ENCODE measurements at places on chromosomes 5 and 9.

DNA sequence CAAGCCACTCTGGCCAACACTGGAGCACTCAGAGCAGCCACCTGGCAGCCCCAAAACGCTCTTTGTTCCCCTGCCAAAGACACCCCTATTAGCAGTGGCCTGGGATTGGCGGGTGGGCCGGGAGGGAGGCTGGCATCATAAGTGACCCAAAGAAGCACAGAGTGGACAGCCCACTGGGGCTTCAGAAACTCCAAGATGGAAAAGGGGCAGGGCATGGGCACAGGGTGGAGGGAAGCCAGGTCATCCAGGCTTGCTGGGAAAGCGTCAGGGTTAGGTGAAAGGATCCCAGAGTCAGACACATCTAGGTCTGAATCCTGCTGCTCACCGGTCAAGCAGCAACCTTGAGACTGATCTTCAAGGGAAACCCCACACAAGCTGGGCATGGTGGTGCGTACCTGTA lies 14.8 kb downstream of the EEIG1 start:
- no peak for DNase-seq

DNA sequence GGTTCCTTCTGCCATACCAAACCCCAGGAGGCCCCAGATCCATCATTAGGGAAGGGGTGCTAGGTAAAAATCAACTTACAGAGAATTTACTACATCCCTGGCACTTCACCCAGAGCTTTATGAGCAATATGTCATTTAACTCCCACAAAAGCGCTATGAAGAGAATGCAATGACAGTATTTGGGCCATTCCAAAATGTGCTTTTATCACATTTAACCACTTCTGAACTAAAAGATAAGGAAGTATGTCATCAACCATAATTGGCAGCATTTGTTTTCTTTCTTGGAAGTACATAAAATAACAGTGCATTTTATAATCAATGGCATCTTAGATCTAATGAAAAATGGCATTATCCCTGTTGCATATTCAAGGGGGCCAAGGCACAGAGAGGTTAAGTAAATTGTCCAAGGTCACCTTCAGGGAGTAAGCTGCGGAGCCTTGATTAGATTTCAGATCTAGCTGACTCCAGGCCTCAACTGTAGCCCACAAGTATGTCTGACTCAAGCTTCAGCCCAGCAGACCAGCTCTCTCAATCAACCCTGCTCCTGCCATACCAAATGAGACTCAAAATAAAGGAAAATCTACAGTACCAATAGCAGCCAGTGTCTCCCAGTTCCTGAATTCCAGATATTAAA lies 16.5 kb downstream of the SH3TC2 start:
- no peak for DNase-seq

DNA sequence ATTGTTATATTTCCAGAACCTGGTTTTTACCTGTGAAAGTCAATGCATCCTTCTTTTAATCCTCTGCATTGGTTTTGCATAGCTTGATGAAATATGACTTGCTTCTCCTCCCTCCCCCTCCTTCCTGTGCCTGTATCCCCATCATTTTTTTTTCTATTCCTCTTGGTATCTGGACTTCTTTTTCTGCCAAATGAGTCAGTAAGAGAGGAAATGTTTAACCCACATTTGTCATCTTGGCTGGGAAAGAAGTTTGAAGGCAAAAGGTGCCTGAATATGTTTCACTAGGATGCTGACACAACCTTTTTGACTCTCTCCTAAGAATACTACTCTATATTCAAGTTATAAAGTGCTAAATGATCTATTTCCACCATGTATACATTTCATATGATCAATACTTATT lies 35.5 kb upstream of the CDKN2B start:
- no peak for DNase-seq

- DNase-seq, result no peak
Measured at GRCh38 chr9:26132746-26133312, 454.6 kb upstream of the TUSC1 start.

- DNase-seq, result no peak
Measured at GRCh38 chr5:17379100-17379951, 118.7 kb upstream of the TAF11L2 start.

- no peak for DNase-seq
Measured at GRCh38 chr5:72256536-72256935, 63.5 kb downstream of the MRPS27 start.

GRCh38 chr5:78799266-78800017 lies 150.9 kb upstream of the LHFPL2 start:
- no peak for DNase-seq

GRCh38 chr5:168195110-168195509 lies 96.3 kb upstream of the WWC1 start:
- DNase-seq, result no peak

DNA sequence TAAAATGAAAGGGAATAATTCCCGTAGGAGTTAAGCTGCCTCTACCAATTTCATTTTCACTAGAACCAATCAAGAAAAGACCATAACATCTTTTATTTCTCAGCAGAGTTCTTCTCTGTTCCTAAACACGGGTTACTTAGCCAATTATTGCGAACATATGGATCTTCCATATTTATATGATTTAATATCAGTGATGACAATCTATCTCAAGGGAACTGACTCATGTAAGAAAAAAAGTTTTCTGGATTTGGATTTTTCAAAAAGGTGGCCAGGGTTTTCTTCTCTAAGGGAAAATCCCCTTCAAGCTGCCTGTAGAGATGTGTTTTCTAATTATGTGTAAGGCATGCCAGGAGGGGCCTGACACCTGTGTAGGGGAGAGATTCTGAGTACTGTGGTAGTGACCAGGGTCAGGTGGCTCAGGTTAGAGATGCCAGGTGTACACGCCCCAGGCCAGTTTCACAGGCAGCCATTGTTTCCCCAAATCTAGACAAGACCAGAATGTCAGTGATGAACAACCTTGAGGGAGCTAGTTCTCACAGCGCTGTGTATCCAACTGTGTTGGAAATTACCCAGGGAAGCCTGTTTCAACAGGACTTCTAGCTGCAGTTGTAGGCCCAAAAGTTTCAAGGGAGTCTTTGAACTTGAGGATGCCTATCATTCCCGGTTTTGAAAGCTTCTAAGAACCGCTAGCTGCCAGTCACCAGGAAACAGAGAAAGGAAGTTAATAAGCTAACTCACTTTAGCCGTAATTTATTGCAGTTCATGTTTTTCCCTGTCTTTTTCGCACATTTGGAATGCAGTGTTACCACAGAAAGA lies 572.5 kb upstream of the RGMB start:
- DNase-seq, result no peak

GRCh38 chr5:158819095-158819494 lies 280.6 kb downstream of the EBF1 start:
- DNase-seq, result no peak

DNA sequence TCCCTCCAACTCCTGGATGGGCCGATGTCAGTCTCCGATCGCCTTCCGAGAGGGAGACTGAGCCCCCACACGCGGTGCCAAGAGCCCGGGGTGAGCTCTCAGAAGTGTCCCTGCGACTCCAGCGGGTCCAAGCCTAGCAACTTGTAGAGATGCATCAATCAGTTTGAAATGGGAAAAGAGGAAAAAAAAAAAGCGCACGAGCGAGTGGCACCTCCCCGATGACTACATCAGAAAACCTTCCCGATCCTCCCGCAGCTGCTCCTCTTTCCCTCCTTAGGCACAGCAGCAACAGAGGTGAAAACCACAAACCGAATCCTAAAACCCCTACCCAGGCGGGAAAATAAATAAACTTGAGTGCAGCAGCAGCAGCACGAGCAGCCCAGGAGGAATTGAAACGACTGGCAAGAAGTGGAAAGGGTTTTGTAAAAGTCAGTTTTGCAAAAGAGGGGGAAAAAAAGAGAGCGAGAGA lies 1.0 kb upstream of the EFNA5 start:
- DNase-seq, result no peak

GRCh38 chr5:177997846-177998245 lies 1.8 kb upstream of the PROP1 start:
- DNase-seq, result no peak

DNA sequence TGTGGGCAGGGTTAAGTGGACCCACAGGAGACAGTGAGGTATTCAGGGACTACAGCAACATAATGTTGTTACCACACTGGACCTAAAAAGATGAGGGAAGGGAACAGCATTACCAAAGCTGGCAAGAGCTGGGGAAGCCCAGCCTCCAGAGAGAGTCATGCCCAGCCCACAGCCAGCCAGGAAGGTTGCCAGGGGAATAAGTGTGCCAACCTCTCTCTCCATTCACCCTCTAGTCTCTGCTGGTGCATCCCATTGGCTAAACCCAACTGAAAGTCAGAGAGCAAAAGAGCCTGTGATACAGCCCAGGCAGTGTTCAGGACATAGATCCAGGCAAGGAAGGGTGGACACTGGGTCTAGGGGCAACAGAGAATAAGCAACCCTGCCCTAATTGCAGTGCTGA lies 35.8 kb upstream of the AFAP1L1 start:
- no peak for DNase-seq

- no peak for DNase-seq
Measured at GRCh38 chr9:134981829-134982228, 64.1 kb upstream of the FCN1 start.

GRCh38 chr9:96874947-96875460 lies 20.7 kb upstream of the ZNF782 start:
- DNase-seq, result no peak

- DNase-seq, result no peak
Measured at GRCh38 chr5:81252904-81253303, 19.8 kb downstream of the CKMT2 start.
